AG20443 (cell line): ENCODE measurements at places on chromosomes 3 and 15.
A peak's percentile ranks its signal among the peaks of the same experiment; 100 is the strongest.

GRCh38 chr15:38085114-38085513, 150.7 kb downstream of the TMCO5A start:
- DNase-seq: no peak

- no peak for DNase-seq
These were observed 61.3 kb upstream of the SMAD3 start for GRCh38 chr15:67004142-67004541.

GRCh38 chr3:183460081-183461055, 31.9 kb upstream of the MCF2L2 start:
- DNase-seq: no peak

DNA sequence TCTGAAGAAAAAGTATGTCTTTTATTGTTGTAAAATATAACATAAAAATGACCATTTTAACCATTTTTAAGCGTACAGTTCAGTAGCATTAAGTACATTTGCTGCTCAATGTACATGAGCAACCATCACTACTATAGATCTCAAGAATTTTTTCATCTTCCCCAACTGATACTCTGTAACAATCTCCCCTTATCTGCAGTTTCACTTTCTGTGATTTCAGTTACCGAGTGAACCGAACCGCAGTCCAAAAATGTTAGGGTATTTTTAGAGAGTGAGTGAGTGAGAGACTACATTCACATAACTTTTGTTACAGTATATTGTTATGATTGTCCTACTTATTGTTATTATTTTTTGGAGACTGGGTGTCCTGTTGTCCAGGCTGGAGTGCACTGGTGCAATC, 9.0 kb upstream of the SLC25A26 start:
- DNase-seq: no peak

DNA sequence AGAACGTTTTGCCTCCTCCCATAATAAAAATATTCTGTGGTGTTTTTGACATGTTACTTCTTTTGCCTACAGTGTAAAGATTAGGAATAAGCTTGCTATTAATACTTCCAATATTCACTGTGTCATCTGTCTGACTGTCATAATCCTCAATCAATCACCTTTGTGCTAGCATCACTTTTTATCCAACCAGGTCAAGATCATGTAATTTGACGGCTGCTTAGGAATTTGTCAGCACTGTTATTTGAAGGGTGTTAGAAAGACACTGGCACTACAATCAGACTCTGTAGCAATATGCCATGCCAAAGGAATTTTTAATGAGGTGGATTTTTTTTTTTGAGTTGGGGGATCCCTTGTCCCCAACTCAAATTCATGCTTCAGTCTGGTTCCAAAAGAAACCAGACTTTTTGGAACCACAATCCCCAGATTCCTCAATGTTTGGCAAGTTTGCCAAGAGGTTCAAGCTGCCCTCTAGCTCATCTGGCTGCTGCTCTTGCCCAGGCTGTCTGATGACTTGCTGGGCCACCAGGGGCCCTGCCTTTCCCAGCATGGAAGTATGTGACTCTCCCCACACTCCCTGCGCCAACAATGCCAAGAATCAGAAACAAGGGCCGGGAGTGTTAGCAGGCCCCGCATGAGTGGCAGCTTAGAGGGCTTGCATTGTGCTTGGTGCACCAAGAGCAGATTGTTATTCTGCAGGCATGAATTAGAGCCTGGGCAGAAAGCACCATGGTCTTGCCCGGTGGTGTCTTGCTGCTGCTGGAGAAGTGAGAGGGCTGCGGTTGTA, 58.6 kb upstream of the TSC22D2 start:
- DNase-seq: peak; percentile 65

DNA sequence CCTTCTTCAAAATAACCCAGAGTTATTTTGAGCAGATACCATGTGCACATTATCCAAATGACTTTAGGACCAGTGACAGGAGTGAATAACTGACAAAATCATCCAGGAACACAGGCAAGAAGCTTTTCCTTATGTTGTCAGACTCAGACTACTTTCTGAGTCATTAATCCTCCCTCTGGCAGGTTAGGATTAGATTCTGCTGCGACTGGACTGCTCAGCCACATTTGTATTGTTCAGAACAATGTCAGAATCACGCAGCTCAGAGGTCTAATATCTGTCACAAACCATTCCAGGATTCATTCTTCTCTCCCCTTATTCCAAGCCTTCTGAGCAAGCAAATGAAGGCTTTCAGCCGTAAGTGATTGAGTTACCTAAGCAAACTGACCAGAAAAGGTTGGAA, 34.8 kb upstream of the FAM174B start:
- no peak for DNase-seq

- DNase-seq: no peak
These were observed 907.4 kb downstream of the NTRK3 start for GRCh38 chr15:87349181-87349580.

DNA sequence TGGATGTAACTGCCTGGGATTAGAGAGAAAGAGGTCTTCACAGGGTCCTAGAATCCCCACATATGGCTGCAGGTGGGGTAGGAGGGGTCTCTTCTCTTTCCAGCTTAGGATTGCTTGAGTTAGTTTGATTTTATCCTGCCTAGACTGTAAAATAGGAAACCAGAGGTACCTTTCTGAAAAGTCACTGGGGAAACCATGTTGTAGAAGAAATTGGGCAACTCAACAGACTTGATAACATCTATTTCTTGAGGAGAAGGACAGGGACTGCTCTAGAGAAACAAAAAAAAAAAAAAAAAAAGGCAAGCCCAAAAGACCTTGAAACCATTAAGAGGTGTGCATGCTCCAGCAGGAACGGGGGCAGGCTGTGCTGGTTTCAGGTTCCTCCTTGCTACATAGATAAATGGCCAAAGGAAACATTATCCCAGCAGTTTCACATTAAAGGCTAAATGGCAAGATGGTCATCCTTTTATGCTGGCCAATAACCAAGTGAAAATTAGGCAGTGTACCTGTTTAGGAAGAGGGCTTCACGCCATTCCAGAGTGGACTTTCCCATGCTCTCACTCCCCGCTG, 116.1 kb downstream of the ALDH1A2 start:
- no peak for DNase-seq

DNA sequence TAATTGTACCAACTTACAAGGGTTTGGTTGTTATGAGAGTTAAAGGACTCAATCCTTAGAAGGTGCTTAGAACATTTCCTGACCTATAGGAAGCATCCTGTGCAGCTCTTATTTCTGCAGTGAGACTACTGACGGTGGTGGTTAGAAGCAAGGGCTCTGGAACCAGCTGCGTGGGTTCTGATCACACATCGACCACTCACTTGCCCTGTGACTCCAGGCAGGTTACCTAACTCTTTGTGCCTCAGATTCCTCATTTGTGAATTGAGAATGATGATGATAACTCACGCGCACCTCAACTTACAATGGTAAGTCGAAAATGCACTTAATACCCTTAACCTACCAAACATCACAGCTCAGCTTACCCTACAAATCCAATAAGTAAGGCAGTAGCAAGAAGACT, 80.7 kb upstream of the SPATA12 start:
- DNase-seq: no peak

- DNase-seq: peak; percentile 79
These were observed 35.9 kb downstream of the CCK start for GRCh38 chr3:42229942-42230688.

- DNase-seq: no peak
These were observed 19.5 kb upstream of the BCL2L10 start for GRCh38 chr15:52132066-52132465.

DNA sequence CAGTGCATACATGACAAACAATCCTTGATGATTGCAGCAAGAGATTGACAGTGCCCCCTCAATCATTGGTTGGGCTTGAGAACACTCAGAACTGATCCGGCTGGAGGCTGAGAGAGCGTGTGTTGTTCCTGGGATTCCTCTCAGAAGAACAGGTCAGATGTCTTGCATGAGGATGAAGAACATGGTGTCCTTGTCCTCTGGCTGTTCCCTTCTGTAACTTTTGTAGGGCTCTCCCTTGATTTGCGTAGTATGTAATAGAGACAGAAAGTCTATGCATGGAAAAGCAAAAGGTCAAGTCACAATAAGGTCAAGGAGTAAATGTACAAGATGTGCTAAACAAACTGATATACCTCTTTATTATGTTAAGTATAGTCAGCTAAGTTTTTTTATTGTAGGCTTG, 8.2 kb downstream of the CHST2 start:
- no peak for DNase-seq
